ENCODE measurements at places on chromosomes 4 and X. TPM values are rescaled to one million over a fixed set of nuclear protein-coding genes. Genes with fewer than 3 reads are reported as not detected.

DNA sequence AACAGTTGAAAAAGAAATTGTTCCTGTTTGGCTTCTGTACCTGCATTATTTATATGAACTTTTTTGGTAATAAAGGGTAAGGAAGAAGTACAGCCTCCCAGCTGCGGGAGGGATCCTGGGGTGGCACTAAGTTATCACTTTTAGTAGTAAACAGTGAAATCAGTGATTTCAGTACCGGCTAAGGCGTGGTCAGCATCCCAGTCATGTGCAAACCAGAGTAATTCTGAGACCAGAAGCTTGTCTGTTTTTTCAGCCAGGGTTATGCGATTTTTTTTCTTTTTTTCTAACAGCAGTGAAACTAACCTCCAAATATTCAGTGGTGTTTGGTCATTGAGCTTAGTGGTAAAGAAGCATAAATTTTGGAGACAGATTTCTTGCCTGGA lies 3.3 kb downstream of the EGF start:
- H3K36me3 ChIP-seq, result no peaks in the 10 kb centered on the region
- H3K27ac ChIP-seq, result no peak overlapping the region
- H3K4me1 ChIP-seq, result no peaks in the 10 kb centered on the region
- no peaks in the 10 kb centered on the region for H3K27me3 ChIP-seq

DNA sequence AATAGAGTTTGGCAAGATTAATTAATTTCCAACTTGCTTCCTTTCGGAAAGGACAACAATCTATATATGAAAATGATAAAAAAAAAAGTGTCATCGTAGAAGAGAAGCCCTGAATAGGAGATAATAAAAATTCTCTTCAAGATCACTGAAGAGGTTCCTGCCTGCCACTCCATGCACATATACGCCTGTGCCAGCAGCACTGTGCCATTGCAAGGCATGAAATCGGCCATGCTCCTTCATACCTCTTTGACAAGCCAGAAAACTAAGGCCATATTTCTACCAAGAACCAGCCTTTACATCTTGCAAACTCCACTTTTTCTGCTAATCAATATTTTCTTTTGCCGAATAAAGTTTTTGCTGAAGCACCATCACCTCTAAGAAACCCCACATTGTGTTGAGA lies 365.5 kb downstream of the CXXC4 start:
- no peak overlapping the region for H3K27ac ChIP-seq
- DNase-seq, result no peak
- no peaks in the 10 kb centered on the region for H3K27me3 ChIP-seq

GRCh38 chrX:13763489-13763888 lies 28.9 kb downstream of the OFD1 start:
- peak overlapping the region; percentile 11 for H3K27ac ChIP-seq
- H3K4me1 ChIP-seq, result no peaks in the 10 kb centered on the region
- no peaks in the 10 kb centered on the region for H3K36me3 ChIP-seq
- no peak for DNase-seq

- H3K27ac ChIP-seq, result no peak overlapping the region
- DNase-seq, result no peak
- H3K4me3 ChIP-seq, result no peak overlapping the region
- H3K4me1 ChIP-seq, result no peaks in the 10 kb centered on the region
These were observed 14.5 kb downstream of the FHDC1 start for GRCh38 chr4:152950402-152951274.

DNA sequence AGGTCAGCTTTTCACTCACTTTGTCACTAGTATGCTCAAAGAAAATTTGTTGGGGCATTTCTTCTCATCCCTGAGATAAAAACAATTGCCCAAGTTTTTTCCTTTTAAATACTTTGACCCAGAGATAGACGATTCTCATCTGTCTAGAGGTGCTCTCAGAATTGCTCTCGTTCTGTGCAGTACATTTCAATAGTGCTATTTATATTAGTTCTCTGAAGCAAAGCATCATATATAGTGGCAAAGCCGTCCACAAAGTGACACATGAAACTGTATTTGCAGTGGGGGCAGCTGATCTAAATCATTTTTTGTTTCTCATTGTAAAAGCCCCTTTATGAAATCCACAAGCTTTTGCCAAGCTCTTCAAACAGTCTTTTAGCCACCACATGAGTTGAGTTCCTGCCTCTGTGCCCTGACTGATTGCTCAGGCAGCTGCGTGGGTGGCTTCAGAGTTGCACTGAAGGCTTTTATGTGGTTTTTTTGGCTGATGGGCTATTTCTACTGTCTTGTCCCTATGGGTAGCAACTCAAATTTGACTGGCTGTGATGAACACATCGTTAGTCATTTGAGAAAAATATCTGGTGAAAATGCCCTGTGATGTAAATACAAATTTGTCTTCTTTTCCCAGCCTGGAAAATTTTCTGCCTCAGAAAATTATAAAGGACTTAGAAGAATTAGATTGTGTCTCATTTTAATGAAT lies 119.1 kb upstream of the OTUD4 start:
- no peak overlapping the region for H3K4me3 ChIP-seq
- H3K27me3 ChIP-seq, result no peaks in the 10 kb centered on the region
- DNase-seq, result no peak
- H3K36me3 ChIP-seq, result no peaks in the 10 kb centered on the region

DNA sequence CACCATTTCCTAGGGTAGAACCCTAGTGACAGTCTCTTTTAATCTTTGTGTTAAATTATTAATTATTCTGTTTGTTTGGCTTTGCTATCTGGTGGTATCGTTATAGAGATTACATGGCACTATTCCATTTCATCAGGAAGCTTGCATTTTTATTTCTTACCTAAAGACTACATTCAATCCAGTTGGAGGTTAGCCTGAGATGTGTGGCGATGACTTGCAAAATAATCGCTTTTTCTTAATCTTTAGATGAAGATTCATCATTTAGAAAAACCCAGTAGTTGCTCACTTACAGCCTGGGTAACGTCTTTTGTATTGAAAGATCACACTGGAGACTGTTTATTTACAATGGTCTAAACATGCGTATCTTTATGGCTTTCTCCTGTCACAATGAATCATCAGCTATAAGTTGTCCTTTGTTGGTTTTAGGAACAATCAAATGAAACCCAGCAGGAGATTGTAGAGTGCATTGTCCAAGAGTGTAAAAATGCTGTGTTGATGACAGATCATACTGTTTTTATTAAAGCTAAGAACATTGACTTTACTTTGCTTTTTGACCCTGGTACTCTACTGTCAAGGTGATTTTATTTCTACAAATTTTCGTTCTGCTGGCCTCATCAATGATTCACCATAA lies 281.7 kb upstream of the PITX2 start:
- no peak for DNase-seq
- peaks cover 5% of the 10 kb centered on the region for H3K4me1 ChIP-seq
- H3K27me3 ChIP-seq, result no peaks in the 10 kb centered on the region
- H3K4me3 ChIP-seq, result no peak overlapping the region

- peaks cover 5% of the 10 kb centered on the region for H3K36me3 ChIP-seq
- peak; percentile 90 for DNase-seq
- H3K27me3 ChIP-seq, result no peaks in the 10 kb centered on the region
These were observed 35.1 kb downstream of the BCOR start for GRCh38 chrX:40062525-40063155.

GRCh38 chr4:26031704-26032103 lies 117.7 kb downstream of the SMIM20 start:
- no peak overlapping the region for H3K4me3 ChIP-seq
- DNase-seq, result no peak
- H3K4me1 ChIP-seq, result peaks cover 26% of the 10 kb centered on the region

GRCh38 chr4:38804654-38805295 lies at the start of gene TLR1:
TLR1 (minus strand) TSS chr4:38804791; CDS start chr4:38798831, 5,960 bp downstream.
- no peaks in the 10 kb centered on the region for H3K36me3 ChIP-seq
- peaks cover 8% of the 10 kb centered on the region for H3K4me1 ChIP-seq
- peak within 1 kb of the TSS; percentile 19 for H3K4me3 ChIP-seq
- no peak for DNase-seq
- H3K27me3 ChIP-seq, result no peaks in the 10 kb centered on the region
- H3K27ac ChIP-seq, result peak within 1 kb of the TSS; percentile 79

GRCh38 chr4:52173470-52174045 lies 122.5 kb downstream of the SPATA18 start:
- no peaks in the 10 kb centered on the region for H3K27me3 ChIP-seq
- DNase-seq, result no peak
- no peaks in the 10 kb centered on the region for H3K4me1 ChIP-seq
- H3K36me3 ChIP-seq, result no peaks in the 10 kb centered on the region
- no peak overlapping the region for H3K27ac ChIP-seq

DNA sequence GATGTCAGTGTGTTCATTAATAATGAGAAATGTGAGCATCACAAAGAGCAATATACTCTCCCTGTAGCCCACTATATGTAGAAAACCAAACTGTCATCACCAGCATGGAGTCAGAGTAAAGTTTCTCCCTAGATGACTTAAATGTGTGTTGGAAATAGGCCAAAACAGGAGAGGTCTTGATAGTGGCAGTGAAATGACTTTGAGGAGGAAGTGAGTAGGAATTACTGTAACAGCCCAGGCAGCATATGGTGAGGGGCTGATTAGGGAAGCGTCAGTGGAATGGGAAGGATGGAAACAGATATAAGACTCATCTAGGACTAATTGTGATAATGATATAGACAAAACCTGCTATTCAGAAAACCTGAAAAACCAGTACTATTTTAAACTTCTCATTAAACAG lies 83.9 kb downstream of the ATXN3L start:
- no peak overlapping the region for H3K4me3 ChIP-seq
- H3K27ac ChIP-seq, result no peak overlapping the region
- H3K36me3 ChIP-seq, result no peaks in the 10 kb centered on the region

DNA sequence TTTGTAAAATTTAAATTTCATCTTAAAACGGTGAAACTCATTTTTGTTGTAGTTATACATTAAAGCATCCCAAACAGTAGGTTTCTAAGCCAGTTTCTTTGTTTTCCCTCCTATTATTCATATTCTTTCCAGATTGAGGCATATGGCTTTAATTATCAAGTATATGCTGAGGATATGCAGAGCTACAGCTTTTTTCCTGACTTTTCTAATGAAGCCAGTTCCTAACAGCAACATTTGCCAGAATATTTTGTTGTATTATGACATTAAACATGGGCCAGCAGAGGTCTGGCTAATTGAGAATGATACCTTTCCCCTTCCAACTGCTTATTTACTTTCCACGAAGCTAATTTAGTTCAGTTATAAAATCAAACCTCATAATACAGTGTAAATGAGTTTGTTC lies 75.3 kb downstream of the SLIT2 start:
- no peaks in the 10 kb centered on the region for H3K36me3 ChIP-seq
- DNase-seq, result no peak
- H3K4me3 ChIP-seq, result no peak overlapping the region
- no peaks in the 10 kb centered on the region for H3K27me3 ChIP-seq
- H3K4me1 ChIP-seq, result no peaks in the 10 kb centered on the region

Gene DCAF12L2
- polyA plus RNA-seq, result 0.13 TPM

Gene PCYT1B
- not detected for polyA plus RNA-seq

Gene PDGFC
- 3.3 TPM for polyA plus RNA-seq

Gene MAGEA2
- polyA plus RNA-seq, result not detected

Gene ASB12
- 1.2 TPM for polyA plus RNA-seq
